ENCODE measurements at places on chromosomes 13 and 19.

- DNase-seq, result no peak
Observed at GRCh38 chr19:11552666-11553372, 6.2 kb downstream of the ELOF1 start.

DNA sequence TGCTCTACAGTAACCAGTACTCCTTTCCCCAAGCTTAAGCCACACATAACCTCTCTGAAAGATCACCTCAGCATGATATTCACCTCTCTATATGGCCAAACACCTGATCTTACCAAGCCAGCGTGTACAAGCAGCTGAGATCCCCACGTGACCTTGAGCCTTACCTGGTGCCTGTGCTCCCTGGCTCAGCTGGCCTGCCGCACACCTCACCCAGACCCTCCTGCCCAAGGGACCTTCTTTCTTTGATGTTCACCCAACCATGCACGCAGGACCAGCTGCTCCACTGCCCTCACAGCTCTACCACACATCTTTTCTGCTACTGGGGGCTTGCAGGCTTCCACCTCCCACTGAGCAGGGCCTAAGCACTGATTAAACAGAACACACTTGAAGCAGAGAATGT is 9.0 kb downstream of the DHRS12 start:
- DNase-seq, result no peak

DNA sequence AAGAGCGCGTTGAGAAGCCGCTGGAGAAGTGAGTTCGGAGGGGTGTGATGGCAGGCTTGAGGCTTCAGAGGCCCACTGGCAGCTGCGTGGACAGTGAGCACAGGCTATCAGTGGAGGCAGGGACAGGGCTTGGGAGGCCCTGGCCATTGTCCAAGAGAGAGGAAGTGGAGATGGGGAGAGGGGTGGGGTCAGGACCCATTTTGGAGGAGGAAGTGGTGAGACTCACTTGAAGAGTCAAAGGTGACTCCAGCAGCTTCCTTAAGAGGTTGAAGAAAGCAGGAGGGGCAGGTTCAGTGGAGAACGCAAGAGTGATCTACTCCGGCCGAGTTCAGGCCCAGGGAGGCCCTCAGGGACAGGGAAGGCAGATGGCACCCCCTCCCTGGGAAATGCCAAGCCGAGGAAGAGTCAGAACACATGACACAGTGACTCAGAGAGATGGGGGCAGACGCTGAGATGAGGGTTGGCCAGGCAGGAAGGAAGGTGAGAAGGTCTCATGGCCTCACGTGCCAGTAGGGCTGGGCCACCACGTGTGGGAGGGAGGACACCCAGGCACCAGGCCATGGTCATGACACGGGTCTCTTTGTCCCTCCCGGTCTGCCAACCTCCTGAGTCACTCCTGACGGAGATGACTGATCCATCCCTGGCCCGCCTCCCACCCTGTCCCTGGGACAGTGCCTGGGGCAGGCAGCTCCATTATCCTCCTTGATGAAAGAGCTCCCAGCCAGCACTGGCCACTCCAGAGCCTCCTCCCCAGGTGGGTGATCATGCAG is 10.1 kb upstream of the CD22 start:
- no peak for DNase-seq

GRCh38 chr13:78298657-78299056 is 304.7 kb downstream of the POU4F1 start:
- DNase-seq, result no peak

DNA sequence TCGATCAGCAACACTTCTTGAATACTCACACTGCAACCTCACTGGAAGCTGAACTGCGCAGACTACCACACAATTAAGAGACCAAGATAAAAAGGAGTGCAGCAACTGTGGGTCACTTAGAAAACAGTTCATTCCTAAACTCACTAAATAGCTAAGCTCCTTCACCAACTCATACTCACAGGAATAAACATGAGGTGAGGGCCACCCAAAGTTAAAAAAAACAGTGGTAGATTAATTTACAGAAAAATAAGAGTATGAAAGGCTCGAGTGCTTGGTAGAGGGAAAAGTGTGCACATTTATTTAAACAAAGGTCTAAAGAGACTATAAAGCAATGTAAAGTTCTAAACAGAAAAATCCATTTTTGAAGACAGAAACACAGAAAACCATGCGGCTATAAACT is 7.6 kb downstream of the ANKRD10 start:
- DNase-seq, result no peak

DNA sequence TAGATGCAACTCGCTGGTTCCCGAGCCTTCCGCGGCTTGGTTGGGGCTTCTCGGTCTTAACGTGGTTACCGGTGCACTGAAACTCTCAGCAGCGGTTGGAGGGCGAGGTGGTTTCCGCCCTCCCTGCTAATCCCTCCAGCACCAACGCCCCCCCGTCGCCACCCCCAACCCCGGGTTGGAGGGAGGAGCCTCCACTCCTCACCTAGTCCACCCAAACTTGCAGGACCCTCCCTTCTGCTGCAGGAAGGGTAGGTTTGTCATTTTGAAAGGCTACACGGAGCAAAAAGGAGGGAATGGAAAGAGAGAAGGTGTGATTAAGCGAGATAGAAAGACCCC is 465.0 kb downstream of the ITGBL1 start:
- DNase-seq, result no peak

DNA sequence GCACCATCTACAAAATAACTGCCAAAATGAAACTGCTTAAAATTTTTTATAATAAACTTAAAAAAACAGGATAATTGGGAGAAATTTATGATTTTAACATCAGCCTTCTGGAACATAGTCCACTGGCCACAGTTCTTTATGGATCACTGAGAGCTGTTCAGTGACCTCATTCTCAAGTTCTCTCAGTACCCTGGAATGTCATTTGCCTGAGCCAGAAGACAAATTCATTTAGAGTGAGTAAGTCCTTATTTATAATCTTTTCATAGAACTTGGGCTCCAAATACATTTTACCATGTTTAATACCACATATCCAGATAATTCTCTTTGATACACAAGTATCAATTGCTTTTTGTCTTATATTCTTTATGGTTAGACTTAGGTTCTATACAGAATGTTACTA is 87.6 kb downstream of the CAB39L start:
- DNase-seq, result no peak

- DNase-seq, result peak; percentile 69
Observed at GRCh38 chr19:4768934-4769777, 22.4 kb upstream of the FEM1A start.

GRCh38 chr19:13430790-13431582 is 75.3 kb downstream of the CACNA1A start:
- DNase-seq, result peak; percentile 27

DNA sequence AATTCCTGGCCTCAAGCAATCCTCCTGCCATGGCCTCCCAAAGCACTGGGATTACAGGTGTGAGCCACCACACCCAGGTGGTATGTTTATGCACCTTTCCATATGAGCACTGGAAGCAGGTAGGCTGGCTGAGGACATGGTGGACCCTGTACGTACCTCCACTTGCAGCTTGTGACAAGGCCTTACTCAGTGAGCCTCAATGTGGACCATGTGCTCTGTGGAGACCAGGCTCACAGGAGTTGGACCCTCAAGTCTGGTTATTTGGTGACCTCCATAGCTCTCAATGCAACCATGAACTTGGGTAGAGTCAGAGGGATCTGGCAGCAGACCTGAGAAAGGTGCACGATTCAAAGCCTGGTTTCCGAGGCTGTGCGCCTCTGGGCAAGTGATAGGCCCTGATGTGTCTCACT is 5.5 kb downstream of the ACP4 start:
- DNase-seq, result no peak

DNA sequence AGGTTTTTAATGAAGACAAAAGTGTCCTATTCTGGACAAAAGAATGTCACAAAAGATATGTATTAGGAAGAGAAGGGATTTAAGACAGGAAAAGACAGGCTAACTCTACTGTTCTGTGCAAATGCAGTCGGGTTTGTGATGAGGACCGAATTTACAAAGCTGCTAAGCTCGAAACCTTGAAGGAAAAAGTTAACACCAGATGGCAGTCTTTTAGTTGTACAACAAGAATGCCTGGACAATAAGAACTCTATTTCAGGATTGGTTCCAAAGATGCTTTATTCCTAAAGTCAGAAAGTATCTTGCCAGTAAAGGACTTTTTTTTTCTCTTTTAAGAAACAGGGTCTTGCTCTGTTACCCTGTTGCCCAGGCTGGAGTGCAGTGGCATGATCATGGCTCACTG is 51.1 kb downstream of the HS6ST3 start:
- no peak for DNase-seq

DNA sequence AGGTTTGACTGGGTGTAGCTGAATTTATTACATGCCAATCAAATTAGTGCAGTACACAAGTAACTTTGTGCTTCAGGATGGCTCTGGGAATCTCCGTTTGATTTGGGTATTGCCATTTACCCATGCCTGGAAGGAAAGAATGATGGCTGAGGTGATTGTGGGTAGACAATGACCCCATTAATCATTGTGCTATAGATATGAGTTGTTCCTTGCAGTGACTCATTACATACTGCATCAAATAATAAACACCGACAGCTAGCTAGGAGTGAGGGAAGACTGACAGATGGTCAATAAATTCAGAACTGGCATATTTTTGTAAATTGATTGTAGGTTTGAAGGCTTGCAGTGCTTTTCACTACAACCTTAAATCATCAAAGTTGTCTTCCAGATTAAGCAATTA is 1069.5 kb downstream of the DIAPH3 start:
- DNase-seq, result no peak

DNA sequence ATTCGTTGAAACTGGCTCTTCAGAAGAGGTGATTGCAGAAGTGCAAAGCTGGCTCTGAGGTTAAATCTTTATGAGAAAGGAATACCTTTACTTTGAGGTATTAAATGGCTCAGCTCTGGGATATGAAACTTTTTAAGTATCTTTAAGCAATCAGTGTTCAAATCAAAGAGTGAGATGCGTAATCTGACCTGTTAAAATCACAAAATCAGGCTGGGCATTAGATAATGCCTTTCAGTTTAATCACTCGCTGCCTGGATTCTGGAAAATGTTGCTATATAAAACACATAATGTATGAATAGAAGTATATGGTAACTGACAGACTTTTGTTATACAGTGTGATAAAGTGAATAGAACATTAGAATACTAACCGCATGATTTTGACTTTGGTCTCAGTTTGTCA is 2.0 kb upstream of the DGKH start:
- no peak for DNase-seq

DNA sequence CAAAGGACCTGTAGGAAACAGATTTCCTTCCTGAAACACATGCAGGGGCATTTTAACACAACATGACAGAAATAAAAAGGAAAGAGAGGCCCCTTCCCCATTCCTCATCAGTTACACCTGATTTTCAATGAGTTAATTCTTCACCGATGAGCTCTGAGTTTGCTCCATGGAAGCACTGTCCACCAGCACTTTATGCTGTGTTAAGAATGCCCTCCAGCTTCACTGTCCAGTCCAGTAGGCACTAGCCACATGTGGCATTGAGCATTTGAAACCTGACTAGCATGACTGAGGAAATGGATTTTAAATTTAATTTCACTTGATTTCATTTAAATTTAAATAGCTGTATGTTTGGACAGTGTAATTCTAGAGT is 217.2 kb upstream of the SLC10A2 start:
- DNase-seq, result no peak

DNA sequence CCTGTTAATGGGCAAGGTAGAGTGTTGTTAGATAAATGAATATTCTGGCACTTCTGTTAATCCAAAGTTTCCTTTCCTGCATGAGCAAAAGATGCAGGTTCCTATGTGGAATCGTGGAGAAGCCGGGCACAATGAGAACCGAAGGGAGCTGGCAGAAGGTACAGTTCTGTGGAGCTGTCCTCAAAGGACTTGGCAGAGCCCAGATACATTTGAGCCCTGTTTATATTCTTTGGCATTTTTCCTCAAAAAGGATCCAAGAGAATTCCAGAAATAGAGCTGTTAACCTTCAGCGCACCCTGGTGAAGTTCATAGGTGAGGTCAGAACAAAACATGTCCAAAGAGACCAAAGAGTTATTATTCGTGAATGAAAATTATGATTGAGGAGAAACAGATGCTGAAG is 4.0 kb upstream of the DLEU7 start:
- no peak for DNase-seq

GRCh38 chr13:68813180-68813796 is 1294.3 kb upstream of the ATXN8OS start:
- DNase-seq, result no peak

DNA sequence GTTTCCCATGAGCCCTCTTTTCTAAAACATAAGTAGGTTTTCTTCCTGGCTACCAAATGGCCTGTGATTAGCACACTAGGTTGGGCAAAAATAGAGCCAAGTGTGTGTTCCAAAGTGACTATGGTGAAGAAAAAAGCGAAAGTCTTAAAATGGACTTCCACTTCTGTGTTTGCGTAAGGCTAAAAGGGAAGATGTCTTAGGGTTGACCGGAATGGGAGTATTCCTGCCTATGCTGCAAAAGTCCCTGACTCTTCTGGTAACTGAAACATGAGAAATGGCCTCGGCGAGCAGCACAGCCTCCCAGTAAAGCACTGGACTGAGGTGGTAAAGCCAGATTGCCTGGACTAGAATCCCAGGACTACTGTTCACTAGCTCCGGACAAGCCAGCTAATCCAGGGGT is 2.4 kb upstream of the FPR1 start:
- DNase-seq, result no peak

DNA sequence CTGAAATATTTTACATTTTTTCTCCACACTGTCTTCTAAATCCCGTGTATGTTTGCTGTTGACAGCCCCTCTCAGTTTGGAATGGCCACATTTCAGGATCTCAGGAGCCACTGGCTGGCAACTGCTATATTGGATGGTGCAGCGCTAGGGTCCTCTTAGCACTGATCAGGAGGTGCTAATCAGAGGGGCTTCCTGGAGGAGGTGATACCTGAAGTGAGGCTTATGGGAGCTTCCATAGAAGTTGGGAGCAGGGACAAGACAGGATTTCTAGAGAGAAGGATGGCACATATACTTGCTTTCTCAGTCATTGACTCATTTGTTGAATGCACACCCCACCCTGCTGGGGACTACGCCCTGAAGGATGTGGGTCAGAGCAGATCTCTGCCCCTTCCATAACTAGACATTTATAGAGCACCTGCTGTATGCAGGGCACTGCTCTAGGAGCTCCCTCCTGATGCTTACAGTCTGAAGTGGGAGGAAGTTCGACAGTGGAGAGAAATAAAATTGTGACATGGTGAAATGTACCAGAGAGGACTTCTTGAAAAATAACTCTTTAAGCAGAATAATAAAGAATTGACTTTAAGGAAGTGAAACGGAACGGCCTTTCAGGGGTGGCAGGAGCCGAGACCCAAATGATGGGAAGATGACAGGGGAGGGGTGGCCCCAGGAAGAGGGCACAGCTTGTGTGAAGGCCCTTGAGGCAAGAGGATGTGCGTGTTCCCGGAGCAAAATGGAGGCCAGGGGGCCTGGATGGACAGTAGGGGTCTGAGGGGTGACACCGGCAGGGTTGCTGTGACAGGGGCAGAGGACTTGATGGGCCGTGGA is 13.1 kb downstream of the AP2A1 start:
- no peak for DNase-seq

- DNase-seq, result no peak
Observed at GRCh38 chr19:49863254-49863934, 4.0 kb downstream of the PNKP start.

GRCh38 chr19:6491802-6492592 is 10.1 kb downstream of the TUBB4A start:
- DNase-seq, result no peak

- DNase-seq, result peak; percentile 85
Observed at GRCh38 chr13:27353166-27353583, 71.2 kb upstream of the GTF3A start.

All from GM19239 (cell line).